ENCODE measurements at places on chromosomes 3 and 15.

DNA sequence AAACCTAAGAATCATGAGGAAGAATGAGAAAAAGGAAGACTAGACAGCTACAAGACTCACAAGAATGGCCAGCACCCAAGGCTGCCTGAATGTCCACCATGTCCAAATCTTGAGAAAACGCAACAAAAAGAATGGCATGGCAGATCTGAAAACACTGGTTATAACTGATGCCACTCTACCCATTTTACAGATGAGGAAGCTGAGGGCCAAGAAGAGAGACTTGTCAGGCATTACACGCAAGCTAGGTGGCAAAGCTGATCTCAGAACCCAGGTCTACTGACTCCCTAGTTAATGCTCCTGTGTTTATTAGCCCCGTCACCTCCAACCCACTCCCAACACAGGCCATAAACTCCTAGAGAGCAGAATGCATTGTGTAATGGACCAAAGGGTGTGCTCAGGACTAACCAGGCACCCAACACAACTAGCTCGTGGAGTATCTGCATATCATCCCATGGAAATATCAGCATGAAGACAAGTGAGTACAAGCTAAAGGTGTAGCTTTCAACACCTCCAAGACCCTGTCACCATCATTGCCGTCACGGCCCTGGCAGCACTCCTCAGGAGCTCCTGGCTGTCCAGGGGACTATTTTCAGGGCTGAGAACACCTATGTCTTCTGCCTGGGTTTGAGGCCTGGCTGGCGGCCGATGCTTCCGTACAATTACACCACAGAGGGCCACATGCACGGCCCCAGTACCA is 111.7 kb downstream of the XXYLT1 start:
- DNase-seq = no peak

DNA sequence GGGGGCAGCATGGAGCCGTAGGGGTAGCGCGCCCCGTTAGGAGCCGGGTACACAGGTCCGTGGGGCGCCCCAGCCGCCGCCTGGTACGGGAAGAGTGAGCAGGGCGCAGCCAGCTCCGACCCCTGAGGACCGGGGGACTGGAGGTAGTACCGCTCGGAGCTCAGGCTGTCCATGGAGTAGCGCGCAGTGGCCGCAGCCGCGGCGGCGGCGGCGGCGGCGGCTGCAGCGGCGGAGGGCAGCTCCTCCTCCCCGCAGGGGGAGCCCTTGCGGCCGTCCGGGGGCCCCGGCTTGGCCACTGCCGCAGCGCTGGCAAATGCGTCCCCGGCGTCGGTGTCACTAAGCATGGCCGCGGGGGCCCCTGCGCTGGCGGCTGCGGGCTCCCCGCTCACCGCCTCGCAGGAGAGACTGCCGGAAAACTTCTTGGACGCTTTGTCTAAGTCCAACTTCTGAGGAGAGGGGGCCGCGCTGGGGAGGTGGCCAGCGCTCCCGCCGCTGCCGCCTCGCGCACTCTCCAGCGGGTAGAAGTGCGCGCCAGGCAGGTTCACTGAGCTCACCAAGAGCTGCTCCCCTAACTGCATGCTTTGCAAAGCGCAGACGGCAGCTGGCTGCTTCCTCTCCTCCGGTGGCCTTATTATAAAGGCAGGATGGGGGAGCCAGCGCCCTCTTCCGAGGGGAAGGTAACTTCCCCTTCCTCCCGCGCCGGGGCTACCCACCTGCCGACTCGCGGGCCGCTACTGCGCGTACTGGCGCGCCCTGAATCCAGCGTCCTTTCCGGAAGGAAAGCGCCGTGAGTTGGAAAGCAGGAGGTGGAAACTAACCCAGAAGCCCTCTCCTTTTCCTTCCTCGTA is at the start of gene EOMES:
TSS of gene EOMES (minus strand) at position 607 of the 848 bp plus-strand sequence. CDS start at position 578, 29 bp downstream.
- peak; percentile 63 for DNase-seq

DNA sequence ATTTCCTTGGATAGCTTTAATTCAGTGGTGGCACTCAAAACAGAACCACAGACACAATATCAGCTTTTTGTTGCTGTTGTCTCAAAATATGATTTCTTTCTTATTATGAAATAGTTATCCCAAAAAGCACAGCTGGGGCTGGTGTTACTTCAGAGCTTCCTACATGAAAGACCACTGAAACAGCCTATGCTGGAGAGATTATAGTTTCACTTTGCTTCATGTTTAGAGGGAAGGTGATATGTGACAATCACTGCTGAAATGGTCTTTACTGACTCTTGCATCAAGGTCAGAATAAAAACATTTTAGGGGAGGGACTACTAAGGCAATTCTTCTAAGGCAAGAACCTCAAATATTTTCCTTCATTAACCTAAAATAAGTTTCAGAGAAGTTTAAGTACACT is 190.7 kb downstream of the TNIK start:
- no peak for DNase-seq

DNA sequence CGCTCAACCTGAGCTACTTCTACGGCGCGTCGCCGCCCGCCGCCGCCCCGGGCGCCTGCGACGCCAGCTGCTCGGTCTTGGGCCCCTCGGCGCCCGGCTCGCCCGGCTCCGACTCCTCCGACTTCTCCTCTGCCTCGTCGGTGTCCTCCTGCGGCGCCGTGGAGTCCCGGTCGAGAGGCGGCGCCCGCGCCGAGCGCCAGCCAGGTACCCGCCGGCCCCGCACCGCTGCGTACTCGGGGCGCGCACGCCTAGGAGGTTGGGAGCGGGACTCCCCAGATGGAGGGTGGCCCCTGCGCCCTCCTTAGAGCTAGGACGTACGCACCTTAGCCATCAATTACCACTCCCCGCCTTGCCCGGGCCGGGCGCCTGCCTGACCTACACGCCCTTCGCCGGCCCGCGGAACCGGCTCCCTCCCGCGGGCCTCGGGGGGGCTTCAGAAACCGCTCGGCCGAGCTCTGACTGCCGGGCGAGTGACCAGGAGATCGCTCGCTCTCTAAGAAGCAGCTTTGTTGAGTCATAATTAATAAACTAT is 466 bp downstream of the NFKBIZ start:
- peak; percentile 72 for DNase-seq

- DNase-seq = no peak
These were observed 3.3 kb upstream of the TIPIN start for GRCh38 chr15:66359740-66360139.

DNA sequence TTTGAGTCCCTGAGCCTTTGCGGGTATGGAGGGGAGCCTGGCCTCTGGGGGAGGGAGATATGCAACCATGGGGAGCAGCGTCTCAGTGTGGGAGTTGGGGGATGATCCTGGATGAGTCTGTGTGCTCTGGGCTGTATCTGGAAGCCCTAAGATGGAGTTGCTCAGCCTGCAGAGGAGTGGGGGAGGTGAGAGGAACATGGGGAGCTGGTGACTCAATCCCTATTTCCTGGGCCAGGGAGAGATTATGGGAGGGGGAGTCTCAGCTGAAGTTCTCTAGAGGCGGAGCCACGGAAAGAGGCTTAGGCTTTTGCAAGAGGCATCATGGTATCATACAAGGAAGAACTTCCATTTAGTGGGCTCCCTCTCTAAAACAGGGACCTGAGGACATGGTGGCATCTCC is 59.5 kb upstream of the TMEM115 start:
- DNase-seq = no peak

GRCh38 chr3:5317557-5317956 is 130.1 kb downstream of the EDEM1 start:
- DNase-seq = no peak

GRCh38 chr15:25700916-25701315 is 162.2 kb downstream of the ATP10A start:
- no peak for DNase-seq

- DNase-seq = no peak
These were observed 132.1 kb upstream of the TRIM42 start for GRCh38 chr3:140545756-140546155.

GRCh38 chr15:58285921-58286278 is 145.9 kb upstream of the LIPC start:
- no peak for DNase-seq

DNA sequence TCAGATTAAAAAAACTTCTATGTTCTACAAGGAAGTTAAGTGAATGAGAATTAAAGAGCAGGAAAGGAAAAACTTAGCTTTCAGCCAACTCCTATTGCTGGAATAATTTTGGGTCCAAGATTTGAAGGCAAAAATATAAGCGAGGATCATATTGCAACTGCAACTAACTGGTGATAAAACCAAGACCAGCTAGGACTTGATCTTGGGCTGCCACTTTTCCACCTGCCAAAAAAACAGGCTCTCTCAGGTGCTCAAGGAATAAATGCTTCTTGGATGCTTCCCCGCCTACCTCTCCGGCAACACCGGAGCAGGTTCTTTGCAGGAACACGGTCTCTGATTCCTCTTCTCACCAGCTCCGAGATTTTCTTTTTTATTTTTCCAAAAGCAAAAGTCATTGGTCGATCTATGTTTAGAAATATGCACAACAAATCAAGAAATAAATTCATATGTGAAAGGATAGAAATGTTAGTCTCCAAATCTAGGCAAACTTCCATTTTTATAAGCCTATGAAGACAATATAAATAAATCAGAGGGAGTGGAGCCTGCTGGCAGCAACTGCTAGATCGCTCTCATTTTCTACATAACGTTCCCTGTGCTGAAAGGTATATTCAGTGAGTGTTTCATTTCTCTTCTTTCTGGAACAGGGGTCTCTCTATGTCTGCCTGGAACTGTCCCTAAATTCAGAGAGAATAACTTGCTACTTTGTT is 241.9 kb downstream of the NTRK3 start:
- no peak for DNase-seq

DNA sequence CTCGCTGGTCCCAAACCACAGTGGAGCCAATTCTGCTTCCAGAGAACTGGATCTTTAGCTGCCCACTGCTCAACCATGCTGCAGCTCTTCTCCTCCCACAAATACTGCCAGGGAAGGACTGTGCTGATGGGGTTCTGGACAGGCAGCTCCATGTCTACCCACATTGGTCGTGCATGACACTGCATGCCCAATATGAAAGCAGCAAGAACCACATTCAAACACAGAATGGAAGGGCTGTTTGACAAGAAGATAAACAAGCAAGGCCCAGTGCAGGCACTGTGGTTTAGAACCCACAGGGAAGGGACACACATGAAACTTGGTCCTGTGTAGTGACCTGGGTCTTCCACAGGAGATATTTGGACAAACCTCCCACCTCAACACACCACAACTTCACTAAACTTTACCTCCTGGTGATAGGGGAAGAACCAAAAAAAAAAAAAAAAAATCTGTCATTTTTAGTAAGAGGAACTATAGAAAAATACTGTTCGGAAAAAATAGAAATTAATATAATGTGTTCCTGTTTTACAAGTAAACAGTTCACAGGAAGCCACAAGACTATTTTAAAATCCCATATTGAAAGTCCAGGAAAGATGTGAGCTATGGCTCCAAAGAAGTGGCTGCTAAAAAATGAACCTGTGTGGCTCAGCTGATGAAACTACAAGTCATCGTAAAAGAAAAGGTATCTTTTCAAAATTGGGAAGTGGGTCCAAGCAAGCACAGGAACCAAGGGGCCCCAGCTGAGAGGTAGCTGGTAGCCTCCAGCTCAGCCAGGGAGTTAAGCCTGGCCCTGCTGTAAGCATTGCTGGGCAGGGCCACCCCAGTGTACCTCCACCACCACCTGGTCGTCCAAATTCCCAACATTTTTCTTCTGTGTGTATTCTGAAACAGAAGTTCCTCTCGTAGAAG is 77.7 kb upstream of the ACAN start:
- no peak for DNase-seq

- no peak for DNase-seq
These were observed 90.2 kb downstream of the OSBPL10 start for GRCh38 chr3:31890742-31891469.

DNA sequence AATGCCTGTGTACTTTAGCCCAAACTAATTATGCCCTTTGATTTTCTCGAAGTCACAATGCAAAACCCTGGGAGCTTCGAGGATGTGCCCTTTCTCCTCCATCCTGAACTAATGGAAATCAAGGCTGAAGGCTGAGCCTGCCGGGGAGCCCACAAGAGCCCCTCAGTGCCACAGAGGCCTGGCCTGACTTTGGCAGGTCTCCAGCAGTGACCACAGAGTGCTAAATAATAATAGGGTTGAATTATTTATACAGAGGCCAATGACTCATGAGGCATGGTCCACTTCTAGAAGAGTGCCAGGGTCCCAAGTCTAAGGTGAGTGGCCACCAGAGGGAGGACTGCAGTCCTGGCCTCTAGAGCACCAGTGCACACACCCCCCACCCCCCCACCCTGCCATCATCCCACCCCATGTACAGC is 19.1 kb upstream of the GLCE start:
- no peak for DNase-seq

DNA sequence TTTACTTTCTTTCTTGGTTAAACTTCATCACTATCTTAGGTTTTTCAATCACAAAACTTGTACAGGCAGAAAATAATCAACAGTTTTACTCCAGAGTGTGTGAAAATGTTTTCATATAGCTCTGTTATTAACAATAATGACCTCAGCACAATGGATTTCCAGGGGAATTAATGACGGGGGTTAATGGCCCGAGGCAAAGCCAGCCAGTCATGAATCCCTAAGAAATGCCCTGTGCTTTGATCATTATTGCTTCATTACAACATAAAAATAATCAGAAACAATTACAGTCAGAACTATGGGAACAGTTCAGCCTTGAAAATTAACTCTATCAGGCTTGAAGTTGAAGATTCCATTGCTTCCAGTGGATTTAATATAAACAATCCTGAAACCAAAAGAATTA is 875.4 kb downstream of the ROBO2 start:
- DNase-seq = no peak

DNA sequence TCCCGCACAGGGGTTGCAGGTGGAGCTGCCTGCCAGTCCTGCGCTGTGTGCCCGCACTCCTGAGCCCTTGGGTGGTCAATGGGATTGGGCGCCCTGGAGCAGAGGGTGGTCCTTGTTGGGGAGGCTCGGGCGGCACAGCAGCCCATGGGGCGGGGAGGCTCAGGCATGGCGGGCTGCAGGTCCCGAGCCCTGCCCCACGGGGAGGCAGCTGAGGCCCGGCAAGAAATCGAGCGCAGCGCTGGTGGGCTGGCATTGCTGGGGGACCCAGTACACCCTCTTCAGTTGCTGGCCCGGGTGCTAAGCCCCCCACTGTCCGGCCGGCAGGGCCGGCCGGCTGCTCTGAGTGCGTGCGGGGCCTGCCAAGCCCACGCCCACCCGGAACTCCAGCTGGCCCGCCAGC is 27.9 kb downstream of the NCK1 start:
- no peak for DNase-seq

- no peak for DNase-seq
These were observed 64.4 kb upstream of the IGF1R start for GRCh38 chr15:98583771-98584430.

- peak; percentile 57 for DNase-seq
These were observed 35.3 kb upstream of the SEMA4B start for GRCh38 chr15:90165659-90166489.

DNA sequence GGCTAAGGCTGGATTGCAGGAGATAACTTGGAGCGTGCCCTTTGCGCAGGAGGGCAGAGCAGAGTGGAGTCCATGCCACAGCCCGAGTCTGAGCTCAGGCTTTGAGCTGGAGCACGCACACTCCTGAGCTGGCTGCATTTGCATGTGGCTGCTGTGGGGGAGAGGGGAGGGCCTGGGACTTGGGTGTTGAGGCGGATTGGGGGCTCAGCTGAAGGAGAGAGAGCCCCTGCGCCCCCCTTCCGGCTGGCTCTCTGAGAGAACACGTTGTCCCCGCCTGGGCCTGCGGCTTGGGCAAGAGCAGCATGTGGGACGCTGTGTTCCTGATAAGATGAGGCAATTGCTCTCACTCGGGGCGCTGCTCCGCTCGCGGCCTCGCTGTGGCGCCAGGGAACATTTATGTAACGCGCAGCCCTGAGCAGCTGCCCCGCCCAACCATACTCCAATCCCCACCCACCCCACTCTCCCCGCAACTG is 39.1 kb downstream of the KLF13 start:
- peak; percentile 97 for DNase-seq

Measured in erythroblast (primary cell).